ENCODE measurements at places on chromosomes 11 and 22.

GRCh38 chr11:113387605-113388211, at the start of gene ANKK1:
ANKK1 (plus strand) TSS chr11:113387779; CDS start chr11:113387885, 106 bp downstream.
- no peak for DNase-seq

DNA sequence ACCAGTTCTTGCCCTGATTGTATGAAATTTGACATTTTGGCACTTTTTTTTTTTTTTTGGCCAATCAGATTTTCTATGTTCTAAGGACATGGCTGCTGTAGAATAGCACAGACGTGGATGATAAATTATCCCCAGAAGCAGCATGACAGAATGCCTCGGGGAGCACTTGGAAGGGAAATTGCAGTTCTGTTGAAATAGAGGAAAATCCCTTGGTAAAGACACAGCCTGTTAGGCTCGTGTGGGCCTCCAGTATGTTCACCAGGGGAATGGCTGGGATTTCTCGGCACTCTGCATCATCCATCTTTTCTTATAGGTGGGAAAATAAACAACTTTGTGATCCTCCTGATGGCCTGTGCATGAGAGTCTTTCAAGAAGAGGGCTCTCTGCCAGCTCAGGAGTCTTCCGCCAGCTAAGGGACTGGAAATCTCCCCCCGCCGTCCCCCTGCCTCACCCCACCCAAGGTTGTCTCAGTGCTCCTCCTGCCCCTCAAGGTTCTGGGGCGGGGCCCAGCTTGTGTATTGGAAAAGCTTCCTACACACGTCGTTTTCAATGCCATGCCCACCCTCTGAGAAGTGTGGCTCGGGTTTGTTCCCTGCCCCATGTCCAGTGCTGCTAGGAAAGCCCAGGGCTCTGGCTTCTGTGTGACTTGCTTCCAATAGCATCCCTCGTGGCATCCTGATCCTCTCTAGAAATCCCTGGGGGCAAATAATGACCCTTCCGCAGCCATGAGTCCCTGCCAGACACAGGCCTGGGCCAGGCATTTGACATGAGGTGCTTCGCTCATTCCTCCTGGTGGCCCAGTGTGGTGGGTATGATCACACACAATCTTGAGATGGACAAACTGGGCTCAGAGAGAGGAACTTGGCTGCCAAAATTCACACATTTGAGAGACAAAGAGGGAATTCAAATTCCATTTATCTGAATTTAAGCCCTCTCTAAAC, 70.6 kb upstream of the ATXN10 start:
- no peak for DNase-seq

GRCh38 chr11:88359114-88359513, 21.6 kb upstream of the CTSC start:
- no peak for DNase-seq

GRCh38 chr22:19619144-19620009, 94.9 kb upstream of the SEPTIN5 start:
- DNase-seq = no peak

GRCh38 chr11:12207384-12208150, 97.2 kb downstream of the MICAL2 start:
- no peak for DNase-seq

DNA sequence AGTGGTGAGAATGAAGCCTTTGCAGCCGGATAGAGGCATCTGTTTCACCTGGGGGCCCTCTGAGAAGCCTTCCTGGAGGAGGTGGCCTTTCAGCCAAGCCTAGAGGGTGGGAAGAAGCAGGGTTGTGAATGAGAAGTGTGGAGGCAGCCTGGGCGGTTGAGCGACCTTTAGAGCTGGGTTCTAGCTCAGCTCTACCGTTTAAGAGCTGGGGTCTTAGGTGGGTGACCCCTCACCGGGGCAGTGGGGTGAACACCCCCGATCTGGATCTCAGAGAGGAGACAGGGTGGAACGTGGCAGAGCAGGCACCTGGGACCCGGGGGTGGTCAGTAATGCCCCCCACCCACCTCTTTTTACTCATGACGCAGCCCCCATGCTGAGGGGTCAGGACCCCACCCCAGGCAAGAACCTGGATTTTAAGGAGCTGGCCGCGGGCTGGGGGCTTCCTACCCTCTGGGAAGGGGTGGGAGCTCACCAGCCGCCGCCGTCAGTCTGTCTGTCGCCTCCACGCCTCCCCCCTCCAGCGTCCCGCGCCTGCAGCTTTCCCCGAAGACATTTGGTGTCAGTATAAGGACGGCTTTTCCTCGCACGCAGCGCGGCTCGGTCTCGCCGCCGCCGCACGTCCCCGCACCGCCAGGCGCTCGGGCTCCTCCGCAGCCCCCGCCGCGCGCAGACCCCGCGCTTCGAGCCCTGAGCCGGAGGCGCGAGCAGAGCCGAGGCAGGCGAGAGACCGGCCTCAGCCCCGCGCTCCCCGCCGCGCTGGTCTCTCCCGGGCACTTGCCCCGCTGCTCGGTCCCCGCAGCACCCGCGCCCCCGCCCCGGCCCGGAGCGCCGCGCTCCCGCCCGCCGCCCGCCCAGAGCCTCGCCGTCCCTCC, 13.3 kb upstream of the CACNA1I start:
- no peak for DNase-seq

DNA sequence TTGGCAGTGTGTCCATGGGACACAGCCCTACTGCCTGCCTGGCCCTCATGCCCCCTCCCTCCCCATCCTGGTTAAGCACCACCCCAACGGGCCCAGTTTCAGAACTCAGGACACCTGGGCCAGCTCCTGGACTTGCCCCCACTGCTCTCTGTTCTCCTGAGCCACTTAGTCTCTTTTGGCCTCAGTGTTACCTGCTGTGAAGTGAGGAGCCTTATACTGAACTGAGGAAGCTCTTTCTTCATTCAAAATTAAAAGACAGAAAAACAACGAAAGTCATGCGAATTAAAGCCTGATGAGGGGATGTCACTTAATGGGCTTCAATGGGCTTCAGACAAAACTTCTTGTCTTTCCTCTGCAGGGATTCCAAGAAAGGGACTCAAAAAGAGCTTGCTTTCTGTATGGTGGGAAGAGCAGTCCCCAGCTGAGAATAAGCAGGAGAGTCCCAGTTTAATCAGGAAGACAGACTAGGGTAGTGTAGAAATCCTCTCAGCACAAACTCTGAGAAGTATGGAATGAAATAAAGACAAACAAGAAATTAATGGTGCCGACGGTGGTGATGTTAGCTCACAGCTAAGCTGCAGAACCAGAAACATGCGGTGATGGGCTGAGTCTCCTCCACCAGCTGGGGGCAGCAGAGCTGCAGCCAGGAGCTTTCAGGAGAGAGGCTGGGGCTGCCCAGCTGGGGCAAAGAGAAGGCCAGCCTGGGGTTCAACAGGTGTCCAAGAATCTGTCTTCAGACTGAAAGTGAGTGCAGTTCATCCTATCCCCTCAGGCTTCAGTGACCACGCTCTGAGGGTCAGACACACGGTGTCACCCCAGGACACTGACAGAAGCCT, 101.0 kb downstream of the GGTLC2 start:
- no peak for DNase-seq

DNA sequence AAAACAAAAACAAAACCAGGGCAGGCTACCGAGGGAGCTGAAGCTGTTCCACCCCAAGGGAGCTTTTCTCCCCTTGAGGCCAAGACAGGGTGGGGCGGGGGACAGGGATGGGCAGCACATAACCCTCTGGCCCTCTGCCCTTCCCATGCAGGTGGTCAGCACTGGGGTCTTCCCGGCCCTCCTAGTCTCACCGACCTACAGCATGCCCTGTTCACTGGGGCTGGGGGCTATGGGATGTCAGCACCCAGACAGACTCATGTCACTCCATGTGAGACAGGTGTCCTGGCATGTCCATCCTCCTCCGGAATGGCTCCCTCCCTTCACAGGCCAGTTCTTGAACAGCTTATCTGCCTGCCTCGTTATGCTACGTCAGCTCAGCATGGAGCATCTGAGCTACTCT, 51.7 kb downstream of the DSCAML1 start:
- DNase-seq = no peak

Measured in stimulated activated CD8-positive, alpha-beta memory T cell treated with anti-CD3 and anti-CD28 coated beads, Interleukin-4, amount 100 ng/mL, for 4 hours (primary cell).